ENCODE measurements at places on chromosomes 2 and 18.
A peak's percentile ranks its signal among the peaks of the same experiment; 100 is the strongest.

- no peak for DNase-seq
Observed at GRCh38 chr2:33452545-33452944, 23.9 kb upstream of the RASGRP3 start.

- no peak for DNase-seq
Observed at GRCh38 chr2:15684161-15685039, 92.7 kb downstream of the DDX1 start.

DNA sequence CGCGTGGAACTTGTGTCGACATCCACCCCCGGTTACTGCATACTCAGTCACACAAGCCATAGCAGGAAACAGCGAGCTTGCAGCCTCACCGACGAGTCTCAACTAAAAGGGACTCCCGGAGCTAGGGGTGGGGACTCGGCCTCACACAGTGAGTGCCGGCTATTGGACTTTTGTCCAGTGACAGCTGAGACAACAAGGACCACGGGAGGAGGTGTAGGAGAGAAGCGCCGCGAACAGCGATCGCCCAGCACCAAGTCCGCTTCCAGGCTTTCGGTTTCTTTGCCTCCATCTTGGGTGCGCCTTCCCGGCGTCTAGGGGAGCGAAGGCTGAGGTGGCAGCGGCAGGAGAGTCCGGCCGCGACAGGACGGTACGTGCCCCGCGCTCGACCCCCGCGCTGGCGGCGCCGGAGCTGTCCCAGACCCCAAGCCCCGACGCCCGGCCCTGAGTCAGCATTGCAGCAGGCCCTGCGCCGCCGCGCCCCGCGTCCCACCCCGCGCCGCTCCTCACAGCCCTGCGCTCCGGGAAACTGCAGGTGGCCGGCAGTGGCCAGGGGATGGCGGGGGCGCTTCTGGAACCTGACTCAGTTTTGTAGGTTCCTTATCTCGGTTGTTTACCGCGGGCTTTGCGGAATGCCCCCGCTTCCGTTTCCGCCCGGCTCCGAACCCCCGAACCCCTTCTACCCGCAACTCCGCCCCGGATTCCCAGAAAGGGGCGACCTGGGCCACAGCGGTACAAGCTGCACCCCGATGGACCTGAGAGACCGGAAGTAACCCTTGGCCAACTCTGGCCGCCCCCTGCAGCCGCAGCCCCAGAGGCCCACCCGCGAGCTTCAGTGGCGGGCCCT lies at the start of gene CFLAR:
TSS of gene CFLAR (plus strand) at position 50 of the 844 bp plus-strand sequence. CDS start 13,702 bp downstream, outside the sequence.
- DNase-seq = peak; percentile 84

DNA sequence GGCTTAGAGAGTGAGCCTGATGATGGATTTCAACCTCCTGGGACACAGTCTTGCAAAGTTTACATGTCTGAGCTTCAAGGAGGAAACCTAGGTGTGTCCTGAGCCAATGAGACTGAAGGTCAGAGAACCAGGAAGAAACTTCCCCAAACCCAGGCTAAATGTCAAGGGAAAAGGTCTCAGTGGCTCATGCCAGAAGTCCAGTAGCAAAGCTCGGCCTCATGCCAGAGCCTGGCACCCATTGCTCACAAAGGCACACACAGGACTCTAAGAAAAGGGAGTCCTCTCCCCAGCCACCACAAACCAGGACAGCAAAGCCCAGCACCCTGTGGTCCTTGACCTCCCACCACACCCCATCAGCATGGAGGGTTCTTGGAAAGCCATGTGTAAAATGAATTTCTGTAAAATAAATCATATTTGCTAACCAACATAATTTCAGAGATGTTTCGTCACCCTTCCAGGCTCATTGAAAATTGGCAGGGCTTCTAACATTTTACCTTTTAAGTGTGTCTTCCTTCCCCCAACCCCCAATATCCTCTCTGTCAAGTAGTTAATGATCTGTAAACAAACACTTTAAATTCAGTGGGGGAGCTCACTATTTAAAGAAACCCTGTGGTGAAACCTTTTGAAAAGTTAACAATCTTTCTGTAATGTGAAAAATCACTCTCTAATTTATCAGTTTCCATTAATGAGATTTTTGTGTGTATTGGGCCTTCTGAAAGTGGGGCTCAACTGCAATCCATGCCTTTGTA lies 77.1 kb downstream of the BCL11A start:
- DNase-seq = no peak

GRCh38 chr2:106581328-106581727 lies 94.2 kb downstream of the CD8B2 start:
- no peak for DNase-seq

DNA sequence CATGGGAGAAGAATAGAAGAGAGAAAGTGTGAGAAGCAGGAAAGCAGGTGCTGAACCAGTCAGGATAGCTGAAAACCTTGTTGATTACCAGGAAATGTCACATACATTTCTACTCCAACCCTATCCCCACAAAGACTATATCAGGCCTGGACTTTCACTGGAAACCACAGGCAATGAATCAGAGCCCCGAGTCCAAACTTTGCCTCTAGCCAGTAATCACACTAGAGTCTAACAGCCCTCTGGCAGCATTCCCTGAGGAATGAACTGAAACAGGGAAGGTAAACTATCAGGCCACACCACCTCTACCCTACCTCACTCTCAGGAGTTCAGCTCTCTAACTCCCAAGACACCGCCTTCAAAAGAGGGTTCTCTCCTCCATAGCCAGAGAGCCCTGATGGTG lies 18.7 kb upstream of the IHH start:
- no peak for DNase-seq

DNA sequence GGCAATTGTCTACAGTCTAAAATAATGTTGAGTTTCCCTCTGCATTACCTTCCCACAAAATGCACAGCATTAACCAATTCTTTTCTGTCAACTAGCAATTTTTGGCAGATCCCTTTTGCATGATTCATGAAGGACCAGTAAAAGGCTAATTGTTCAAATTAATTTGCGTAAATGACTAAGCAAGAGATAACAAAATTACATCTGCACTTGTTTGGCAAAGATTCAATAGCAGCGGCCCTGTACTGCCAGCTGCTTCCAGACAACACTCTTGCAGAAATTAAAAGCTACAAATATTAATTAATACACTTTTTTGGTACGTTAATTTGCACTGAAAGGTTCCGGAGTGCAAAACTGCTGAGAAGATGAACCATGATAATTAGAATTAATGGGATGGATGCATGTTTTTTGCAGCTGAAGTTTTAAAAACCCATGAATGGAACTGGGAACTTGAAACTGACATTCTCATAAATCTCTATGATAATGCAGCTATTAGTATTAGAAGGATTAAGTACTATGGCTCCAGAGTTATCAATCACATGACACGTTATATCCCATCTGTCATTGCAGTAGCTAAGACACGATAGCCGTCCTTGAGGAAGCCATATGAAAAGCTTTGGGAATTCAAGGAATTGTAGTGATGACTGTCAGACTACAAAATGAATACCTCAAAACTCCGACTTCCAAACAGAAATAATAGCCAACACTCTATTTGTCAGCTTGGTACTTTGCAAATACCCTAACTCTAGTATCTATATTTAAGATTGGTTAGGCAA lies 1268.3 kb upstream of the ACVR2A start:
- DNase-seq = no peak

- no peak for DNase-seq
Observed at GRCh38 chr2:152047824-152048471, 50.9 kb downstream of the CACNB4 start.

DNA sequence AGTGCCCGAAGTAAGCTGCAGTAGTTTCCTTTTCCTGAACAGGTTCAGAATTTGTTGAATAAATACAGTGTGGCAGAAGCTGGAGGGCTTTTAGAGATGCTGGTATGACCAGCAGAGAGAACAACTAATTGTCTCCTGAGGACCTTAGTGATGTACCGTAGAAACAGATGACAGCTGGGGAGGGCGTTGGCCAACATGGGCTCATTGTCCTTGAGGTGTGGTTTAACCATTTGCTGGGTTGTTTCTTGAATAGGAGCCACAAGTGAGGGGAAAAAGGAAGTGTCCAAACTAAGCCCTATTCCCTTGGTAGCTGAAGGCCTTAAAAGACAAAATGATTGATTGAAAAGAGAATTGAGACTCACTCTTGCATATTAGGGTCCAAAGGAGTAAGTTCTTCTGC lies 11.7 kb upstream of the FAM228A start:
- no peak for DNase-seq

Measured in muscle of arm (tissue), 14 donors.